ENCODE measurements at places on chromosomes 1 and 21.
A peak's percentile ranks its signal among the peaks of the same experiment; 100 is the strongest.

- no peak for DNase-seq
Observed at GRCh38 chr1:173444757-173445156, 32.4 kb upstream of the PRDX6 start.

GRCh38 chr1:153040950-153041631 is at the start of gene SPRR2D:
SPRR2D (minus strand) TSS chr1:153041120; CDS start chr1:153040346, 774 bp downstream.
- DNase-seq: no peak

DNA sequence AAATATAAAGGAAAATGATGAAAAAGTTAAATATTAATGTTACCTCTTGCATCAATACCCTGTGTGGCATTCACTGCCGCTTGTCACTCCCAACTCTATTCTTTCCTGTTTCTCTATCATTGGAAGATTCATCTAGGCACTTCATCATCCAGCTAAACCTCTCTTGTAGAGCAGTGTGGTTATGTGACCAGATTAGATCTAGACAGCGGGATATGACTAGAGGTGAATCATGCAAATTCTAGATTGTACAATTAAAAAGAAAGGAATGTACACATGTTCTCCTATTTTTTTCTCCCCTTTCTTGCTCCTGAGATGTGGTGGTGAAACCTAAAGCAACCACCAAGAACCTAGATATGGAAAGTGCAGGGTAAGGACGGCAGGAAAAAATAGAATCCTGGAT is 174.1 kb downstream of the LBR start:
- peak; percentile 6 for DNase-seq

DNA sequence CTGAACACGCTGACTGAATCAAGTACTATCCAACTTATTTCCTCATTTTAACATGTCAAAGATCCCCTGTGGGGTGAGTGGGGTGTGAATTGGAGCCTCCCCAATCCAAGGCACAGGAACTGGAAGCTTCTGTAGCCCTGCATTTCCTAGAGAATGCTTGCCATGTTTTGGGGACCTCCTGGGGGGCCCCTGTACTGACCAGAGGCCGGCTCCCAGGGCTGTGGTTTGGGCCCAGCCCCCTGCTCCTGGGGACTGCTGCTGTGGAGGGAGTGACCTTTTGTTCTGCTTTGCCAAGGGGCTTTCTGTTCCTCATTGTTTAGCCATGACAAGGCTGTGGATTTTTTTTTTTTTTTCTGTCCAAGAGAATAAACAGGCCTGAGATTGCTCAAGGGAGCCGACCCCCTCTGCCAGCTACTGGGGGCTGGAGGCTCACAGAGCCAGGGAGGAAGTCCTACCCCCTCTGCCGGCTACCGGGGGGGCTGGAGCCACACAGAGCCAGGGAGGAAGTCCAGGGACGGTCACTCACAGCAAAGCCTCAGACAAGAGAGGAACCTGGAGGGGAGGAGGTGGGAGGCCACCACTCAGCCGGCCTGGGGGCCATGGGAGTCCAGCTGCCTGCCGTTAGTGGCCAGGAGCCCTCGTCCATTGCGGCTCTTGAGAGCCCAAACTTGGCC is 17.4 kb downstream of the TNFRSF1B start:
- DNase-seq: peak; percentile 71

DNA sequence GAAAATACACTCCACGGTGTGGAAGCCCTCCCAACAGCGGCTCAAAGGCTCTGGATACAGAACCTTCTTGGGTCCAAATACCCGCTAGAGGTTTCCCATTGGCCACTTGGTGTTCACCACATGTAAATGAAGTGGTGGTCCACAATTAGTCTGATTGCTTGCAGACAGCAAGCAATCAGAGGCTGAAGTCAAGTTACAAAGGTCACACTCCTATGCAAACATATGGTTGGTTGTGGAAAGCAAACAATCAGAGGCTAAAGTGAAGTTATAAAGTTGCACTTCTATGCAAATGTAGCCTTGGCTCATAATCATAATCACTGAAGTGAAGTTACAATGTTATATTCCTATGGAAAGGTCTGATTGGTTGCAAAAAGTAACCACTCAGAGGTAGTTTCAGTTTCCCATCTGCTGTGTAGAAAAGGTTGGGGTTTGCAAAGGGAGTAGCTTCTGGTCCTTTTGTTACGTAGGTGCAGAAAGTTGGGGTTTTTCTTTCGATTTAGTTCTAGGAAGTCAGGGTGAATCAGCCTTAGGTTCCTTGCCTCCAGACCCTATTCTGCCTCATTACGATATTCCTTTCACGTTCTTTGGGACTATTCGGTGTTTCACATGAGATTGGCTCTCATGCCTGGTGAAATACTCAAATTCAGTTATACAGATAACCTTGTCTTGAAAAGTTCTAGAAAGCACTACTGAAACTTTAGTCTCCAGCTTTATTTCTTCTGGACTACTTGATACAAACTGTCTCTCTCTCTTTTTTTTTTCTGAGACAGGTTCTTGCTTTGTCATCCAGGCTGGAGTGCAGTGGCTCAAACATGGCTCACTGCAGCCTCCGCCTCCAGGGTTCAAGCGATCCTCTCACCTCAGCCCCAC is 36.7 kb upstream of the MTF2 start:
- DNase-seq: no peak

- no peak for DNase-seq
Observed at GRCh38 chr1:15681349-15682292, 2.5 kb upstream of the PLEKHM2 start.

- peak; percentile 9 for DNase-seq
Observed at GRCh38 chr1:100538913-100539835, 1.2 kb downstream of the GPR88 start.

DNA sequence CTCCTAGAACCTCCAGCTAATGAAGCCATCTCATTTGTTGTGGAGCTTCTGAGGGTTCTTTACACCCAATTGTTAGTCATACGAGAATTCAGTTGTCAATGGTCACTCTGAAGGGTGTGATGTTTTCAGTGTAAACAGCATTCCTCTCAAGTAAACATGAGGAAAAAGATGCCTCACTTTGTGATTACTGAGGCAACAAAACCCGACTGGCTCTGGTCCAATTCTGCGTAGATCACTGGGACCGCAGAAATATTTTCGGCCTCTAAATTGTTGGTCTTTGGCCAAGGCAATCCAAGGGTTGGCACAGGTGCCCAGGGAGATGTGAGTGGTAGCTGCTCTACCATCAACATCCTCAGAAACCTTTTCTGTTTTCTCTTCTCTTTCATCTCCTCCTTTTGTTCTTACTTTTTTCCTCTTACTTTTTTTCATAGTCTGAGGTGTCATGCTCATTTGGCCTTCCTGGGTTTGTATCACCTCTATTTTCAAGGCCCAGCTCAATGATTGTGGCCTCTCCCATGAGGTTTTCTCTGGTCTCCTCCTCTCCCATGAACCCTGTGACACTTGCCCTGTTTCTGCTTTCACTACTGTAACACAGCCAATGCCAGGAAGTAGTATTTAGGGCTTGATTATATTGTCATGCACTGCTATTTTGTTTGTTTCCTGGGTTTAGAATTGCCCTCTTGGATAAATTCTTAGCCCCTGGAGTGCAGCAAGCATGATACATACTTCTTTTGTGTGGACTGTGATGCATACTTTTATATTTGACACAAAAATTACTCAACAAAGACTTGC is 221.9 kb downstream of the TNR start:
- DNase-seq: no peak

DNA sequence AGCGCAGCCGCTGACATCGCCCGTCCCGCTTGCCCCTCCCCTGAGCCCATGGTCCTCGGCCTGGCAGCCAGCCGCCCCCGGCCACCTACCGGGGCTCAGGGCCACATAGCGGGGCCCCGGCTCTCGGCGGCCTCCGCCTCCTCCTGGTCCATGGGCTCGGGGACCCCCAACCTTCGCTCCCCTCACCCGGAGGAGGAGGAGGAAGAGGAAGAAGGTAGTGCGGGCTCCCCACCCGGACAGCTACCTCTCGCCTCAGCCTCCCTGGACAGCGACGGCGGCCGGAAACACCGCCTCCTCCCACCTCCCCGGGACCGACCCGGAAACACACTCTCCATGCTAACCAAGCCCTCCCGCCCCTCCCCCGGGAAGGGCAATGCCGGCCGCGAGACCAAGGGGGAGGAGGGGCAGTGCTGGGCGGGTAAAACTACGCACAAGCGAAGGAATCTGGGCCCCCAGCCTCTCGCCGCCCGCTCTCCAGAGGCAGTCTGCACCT is at the start of gene KIAA0319L:
Gene KIAA0319L (minus strand): TSS at position 286 of the 493 bp plus-strand sequence. CDS start 2,912 bp downstream, outside the sequence.
- DNase-seq: peak; percentile 72

GRCh38 chr1:156502391-156502893 is 1.9 kb upstream of the MEF2D start:
- DNase-seq: no peak

DNA sequence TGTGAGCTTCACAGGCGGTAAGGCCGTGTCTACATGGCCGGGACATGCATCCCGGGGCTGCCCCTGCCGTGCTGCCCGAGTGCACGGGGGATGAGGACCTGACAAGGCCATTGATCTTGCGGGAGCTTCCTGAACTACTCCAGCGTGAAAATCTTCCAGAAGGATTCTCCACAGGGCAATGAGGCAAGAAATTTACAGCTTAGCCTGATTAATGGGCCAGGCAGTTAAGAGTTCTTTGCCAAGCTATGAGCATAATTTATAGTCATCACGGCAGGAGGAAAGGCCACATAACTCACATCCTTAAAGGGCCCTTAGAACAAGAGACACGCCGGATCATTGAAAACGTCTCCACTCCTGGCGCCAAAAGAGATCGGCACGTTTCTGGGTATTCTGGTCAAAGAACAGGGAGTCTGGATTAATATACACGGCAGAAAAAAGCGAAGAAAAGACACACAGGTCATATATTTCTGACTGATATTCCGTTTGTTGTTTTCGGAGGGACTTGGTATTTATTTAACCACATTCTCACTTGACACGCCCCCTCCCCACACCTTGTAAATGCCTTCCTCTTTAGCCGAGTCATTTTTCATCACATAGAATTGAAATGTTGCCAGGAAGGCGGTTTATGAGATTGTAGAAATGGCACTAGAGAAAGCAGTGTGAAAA is 180.5 kb downstream of the DYRK1A start:
- peak; percentile 30 for DNase-seq

DNA sequence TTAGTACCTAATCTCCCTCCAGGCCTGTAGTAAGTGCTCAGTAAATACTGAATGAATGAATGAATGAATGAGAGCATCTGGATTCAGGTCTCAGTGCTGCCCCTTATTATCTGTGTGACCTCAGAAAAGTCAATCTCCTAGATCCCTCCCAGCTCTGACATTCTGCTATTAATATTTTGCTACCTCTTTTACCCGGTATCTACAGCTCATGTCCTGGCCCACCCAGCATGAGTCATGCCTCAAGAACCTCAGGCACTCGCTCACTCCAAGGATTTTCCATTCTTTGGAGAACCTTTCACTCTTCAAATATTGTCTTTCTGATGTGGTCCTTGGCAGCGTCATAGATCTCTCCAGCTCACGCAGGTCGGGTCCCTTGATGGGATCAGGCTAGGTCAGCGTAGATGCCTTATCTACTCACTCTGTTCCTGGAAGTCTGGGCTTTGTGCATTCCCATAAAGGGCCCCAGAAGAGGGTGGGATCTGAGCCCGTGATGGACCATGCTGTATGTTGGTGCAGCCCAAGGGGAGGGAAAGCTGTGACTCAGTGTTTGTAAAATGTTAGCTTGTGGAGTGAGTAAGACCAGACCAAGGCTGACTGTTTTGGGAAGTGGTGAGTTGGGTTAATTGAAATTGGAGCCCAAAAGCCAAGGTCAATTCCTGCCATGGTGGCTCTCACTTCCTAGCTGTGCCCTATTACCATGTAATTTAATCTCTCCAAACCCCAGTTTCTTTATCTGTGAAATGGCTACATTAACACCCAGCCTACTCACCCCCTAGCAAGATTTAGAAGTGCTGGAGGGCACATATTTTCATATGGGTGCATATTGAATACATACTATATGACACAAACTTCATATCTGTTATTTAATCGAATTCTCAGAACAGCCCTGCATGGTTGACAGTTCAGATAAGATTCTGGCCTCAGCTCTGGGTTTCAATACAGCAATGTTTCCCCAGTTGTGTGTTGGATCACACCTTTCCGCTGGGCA is 214.1 kb upstream of the USP24 start:
- peak; percentile 100 for DNase-seq

GRCh38 chr1:234647245-234647644 is 37.3 kb upstream of the IRF2BP2 start:
- DNase-seq: no peak

GRCh38 chr1:201357636-201358348 is 19.7 kb downstream of the TNNT2 start:
- no peak for DNase-seq

- DNase-seq: peak; percentile 95
Observed at GRCh38 chr1:178530037-178530402, 17.1 kb downstream of the TEX35 start.

DNA sequence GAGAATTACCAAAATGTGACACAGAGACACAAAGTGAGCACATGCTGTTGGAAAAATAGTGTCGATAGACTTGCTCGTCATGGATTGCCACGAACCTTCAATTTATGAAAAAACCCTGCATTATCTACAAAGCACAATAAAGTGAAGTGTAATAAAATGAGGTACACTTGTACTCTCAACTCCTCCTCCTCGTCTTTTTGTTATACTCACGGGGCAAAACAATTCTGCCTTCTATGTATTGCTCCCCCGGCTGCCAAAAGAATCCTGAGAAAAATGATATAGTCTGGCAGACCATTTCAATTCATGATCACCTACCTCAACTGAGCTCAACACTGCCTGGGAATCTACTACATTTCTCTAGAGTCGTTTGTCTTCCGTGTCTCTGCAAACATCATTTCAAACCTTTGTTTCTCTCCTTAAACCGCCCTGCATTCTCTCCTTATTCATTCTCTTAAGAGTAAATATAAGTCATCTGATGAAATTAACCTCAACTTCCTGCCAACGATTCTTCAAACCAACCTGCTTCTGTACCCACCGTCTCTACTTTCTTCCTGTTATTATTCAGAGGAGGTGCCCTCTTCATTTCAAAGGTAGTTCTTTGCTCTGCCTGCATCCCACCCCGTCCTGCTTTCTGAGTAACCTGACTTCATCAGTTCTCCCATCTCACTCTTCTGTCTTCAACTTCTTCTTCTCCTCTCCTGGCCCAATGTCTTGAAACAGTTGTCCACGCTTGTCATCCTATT is 12.9 kb upstream of the IL19 start:
- no peak for DNase-seq

DNA sequence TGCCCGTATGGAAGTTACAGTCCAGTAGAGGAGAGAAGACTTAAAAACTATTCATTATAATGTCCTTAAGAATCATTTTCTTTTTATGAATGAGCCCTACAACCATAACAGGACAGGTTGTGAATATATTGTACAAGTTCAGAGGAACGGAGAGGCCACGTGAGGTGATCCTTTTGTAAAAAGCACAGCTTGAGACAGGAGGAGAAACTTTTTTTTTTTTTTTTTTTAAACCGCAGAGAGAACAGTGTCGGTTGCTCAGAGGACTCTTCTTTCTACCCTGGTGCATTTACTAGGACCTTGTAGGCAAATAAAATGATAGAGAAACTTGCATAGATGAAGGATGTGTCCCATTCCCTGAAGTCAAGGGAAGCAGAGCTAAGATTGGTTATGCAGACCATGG is 32.1 kb downstream of the DYRK1A start:
- DNase-seq: no peak
